ENCODE measurements at places on chromosomes 4 and X. TPM values are rescaled to one million over a fixed set of nuclear protein-coding genes. Genes with fewer than 3 reads are reported as not detected.

DNA sequence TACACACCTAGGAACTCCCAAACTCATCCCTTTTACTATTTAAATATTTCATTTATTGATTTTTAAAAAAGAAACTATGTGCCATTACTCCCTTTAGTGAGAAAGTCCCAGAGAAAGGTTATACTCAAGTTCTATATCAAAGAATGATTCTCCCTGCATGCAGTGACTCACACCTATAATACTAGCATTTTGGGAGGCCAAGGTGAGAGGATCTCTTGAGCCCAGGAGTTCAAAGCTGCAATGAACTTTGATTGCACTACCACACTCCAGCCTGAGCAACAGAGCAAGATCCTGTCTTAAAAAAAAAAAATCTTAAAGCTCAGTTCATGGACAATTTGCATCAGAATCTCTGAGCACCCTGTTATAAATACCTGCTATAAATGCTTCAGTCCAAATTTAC is 9.2 kb upstream of the RBPJ start:
- DNase-seq = no peak

- DNase-seq = no peak
These were observed 28.4 kb upstream of the GRPEL1 start for GRCh38 chr4:7096236-7096635.

DNA sequence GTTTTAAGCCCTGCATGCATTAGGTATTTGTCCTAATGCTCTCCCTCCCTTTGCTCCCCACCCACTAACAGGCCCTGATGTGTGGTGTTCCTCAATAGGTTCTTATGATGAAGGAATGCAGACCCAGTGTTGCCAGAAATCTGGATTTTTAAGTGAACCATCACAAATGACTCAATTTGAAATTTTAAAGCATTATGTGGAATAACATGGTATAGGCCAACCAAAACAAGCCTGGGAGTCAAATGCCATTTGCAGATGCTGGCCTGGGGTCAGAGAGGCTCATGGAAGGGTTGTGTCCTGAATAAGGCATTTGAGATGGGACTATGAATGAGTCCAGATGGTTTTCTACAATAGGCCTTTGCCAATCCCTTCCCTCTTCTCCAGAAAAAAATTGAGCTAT is 179.6 kb downstream of the SHROOM3 start:
- no peak for DNase-seq

DNA sequence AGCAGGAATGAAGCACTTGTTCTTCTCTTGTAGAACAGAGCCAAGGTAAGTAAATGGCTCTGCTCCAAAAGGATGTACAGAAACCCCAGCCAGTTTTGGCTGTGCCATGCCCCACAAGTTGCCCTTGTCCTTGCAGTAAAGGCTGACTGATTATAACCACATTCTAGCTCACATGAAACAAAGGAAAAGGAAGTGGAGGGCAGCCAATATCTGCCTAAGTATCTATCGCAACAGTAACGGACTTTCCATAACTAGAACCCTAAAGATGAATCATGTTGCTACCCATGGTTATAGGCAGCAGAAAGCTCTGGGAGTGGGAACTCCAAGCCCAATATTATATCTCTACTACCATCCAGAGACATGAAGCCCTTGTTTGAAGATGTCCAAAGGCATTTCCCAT is 95.7 kb downstream of the COMMD8 start:
- DNase-seq = no peak

- DNase-seq = no peak
These were observed 116.1 kb downstream of the SHROOM3 start for GRCh38 chr4:76550966-76551780.

- DNase-seq = no peak
These were observed 383.7 kb upstream of the FAM241A start for GRCh38 chr4:111761531-111761930.

- no peak for DNase-seq
These were observed 38.0 kb downstream of the PCGF3 start for GRCh38 chr4:743463-744211.

GRCh38 chr4:81574991-81575390 is 103.3 kb upstream of the RASGEF1B start:
- no peak for DNase-seq

- no peak for DNase-seq
These were observed 34.8 kb downstream of the DOCK11 start for GRCh38 chrX:118530219-118530911.

DNA sequence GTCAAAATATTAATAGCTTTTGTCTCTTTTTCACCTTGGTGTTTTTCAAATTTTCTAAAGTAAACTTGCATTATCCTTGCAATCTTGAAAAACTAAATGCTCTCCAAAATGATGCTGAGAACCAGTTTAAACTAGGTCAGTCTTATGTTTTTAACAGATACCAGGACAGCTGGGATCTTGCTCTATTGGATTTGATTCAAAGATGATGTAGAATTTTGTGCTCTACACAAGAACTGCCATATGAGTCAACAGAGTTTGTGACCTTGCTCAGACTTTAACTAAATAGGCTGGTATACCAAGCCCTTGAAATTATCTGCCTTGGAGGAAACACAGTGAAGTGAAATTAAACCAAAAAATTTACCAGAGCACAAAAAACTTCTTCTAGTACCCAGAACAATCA is 991.1 kb downstream of the STPG2 start:
- no peak for DNase-seq

- no peak for DNase-seq
These were observed 217.7 kb upstream of the INTU start for GRCh38 chr4:127414951-127415606.

GRCh38 chr4:122131562-122132157 is 20.5 kb upstream of the BLTP1 start:
- no peak for DNase-seq

- no peak for DNase-seq
These were observed 56.3 kb downstream of the SHROOM2 start for GRCh38 chrX:9842541-9842940.

GRCh38 chrX:130103605-130104004 is 6.7 kb downstream of the ELF4 start:
- DNase-seq = no peak

GRCh38 chr4:26207631-26208030 is 113.2 kb upstream of the RBPJ start:
- no peak for DNase-seq

DNA sequence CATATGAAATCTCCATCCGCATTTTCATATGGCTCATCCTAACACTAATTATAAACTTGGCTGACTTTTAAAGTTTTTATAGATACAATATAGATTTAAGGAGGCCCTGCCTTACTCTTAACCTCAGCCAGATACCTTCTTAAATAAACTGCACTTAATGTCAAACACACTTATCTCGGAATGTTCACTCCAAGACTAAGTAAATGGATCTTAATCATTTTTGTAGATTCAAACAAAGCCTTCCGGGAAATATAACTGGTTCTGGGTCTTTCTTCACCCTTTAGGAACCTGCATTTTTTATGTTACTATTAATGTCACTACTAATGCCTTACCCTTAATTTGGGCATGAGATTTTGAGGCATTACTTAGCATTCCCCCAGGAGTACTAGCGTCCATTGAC is 43.7 kb upstream of the NDP start:
- DNase-seq = no peak

GRCh38 chr4:109820563-109820962 is 5.0 kb downstream of the GAR1 start:
- DNase-seq = no peak

- DNase-seq = no peak
These were observed 89.0 kb downstream of the FAM53A start for GRCh38 chr4:1594871-1595788.

GRCh38 chr4:1299301-1299860 is 9.7 kb downstream of the MAEA start:
- DNase-seq = no peak

GRCh38 chr4:16195209-16195608 is 31.1 kb downstream of the TAPT1 start:
- DNase-seq = no peak

GRCh38 chr4:6043843-6044242 is 25.6 kb upstream of the C4orf50 start:
- no peak for DNase-seq

DNA sequence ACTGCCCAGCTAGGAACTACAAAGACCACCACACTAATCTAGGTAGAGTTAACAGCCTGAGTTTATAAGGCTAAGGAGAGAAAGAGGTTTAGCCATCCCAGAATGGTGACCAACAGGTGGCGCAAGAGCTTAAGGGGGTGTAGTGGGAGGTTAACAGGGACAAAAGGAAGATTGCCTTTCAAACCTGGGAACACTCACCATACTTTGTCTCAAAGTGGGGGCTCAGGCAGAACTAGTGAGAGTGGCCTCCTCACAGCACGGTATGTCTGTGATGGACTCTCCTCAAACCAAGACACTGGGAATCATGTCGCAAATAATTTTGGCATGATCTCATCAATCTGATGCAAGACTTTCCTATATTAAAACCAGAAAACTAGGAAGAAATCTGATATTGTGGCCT is 23.4 kb downstream of the CCNI start:
- DNase-seq = no peak

Gene PF4V1
- not detected for polyA plus RNA-seq

Gene HMX1
- polyA plus RNA-seq = not detected

Gene HGFAC
- 0.86 TPM for polyA plus RNA-seq

Gene DNAAF6
- 0.08 TPM for polyA plus RNA-seq

Gene CFI
- 105 TPM for polyA plus RNA-seq

Gene DNAJB14
- 44.4 TPM for polyA plus RNA-seq

Gene PDGFRA
- polyA plus RNA-seq = 159 TPM

Gene SGCB
- 49.9 TPM for polyA plus RNA-seq
